Activated CD8-positive, alpha-beta memory T cell treated with anti-CD3 and anti-CD28 coated beads, Interleukin-2, amount 10 ng/mL, durations not matched to agents 7 days and 5 days (primary cell): ENCODE measurements at places on chromosomes 12 and 14.

DNA sequence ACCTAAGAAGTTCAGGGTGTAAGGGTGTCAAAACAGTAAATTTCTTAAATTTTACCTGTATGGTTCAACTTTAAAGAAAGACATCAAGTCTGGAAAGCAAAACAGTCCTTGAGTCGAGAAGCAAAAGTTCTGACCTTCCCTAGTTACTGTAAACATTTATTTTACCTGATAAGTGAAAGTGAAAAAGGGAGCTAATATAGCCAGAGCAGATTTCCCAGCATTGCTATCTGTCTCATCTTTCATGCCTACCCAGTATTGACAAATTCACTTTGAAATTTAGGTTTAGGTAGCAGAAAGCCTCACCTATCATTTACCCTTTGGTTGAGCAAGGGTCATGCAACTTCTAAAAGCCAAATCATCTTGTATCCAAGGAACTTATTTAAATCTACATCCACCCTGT is 24.5 kb downstream of the SLC38A4 start:
- no peak for DNase-seq

- DNase-seq: no peak
These were observed 176.7 kb upstream of the BCL2L14 start for GRCh38 chr12:11893998-11894397.

- DNase-seq: no peak
These were observed 24.3 kb upstream of the EMP1 start for GRCh38 chr12:13171921-13172859.

GRCh38 chr12:57027011-57027804 is 10.9 kb upstream of the TAC3 start:
- DNase-seq: no peak

DNA sequence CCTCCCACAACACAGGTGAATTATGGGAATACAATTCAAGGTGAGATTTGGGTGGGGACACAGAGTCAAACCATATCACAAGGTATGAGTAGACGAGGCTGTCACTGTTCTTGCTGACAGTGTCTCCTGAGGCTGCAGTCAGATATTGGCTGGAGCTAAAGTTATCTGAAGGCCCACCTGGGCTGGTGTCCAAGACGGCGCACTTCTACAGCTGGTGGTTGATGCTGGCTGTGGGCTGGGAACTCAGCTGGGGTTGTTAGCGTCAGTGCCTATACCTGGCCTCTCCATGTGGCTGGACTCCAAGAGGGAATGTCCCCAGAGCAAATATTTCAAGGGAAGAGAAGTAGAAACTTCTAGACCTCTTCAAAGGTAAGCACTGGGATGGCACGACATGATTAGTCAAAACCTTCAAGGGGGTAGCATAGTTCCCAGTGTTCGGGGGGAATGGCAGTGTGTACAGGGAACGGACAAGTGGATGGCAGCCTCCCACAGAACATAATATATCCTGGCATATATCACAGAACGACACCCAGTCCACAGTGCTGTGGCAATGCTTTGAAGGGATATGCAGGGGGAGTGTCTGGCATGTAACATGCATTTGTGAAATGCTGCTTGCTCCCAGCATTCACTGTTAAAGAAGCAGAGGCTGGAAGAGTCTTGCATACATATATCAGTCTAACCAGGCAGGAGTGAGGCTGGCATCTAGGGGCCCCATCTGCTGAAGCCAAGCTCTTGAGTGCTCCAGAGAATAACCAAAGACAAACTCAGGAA is 126.7 kb upstream of the RFLNA start:
- no peak for DNase-seq

- no peak for DNase-seq
These were observed 33.3 kb downstream of the BAZ2A start for GRCh38 chr12:56596815-56597214.

DNA sequence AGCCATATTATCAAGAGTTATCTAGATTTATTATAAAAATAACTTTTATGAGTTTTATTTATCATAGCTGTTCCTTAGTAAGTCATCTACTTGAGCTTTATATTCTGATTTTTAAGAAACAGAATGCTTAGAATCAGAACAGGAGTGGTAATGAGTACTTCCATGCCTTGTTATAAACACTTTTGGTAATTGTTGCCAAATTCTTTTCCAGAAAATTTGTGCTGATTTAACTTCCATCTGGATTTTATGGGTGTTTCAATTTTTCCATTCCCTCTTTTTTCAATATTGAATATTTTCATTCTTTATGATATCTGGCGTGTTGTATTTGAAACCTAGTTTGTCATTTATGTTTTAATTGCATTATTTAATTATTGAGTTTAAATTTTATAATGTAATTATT is 131.2 kb downstream of the MSRB3 start:
- no peak for DNase-seq
